ENCODE measurements at places on chromosomes 7 and 10.

- peak; percentile 48 for DNase-seq
Observed at GRCh38 chr7:134420424-134421125, 38.3 kb downstream of the AKR1B1 start.

GRCh38 chr10:22599636-22600228 lies 114.6 kb downstream of the PIP4K2A start:
- DNase-seq, result no peak

DNA sequence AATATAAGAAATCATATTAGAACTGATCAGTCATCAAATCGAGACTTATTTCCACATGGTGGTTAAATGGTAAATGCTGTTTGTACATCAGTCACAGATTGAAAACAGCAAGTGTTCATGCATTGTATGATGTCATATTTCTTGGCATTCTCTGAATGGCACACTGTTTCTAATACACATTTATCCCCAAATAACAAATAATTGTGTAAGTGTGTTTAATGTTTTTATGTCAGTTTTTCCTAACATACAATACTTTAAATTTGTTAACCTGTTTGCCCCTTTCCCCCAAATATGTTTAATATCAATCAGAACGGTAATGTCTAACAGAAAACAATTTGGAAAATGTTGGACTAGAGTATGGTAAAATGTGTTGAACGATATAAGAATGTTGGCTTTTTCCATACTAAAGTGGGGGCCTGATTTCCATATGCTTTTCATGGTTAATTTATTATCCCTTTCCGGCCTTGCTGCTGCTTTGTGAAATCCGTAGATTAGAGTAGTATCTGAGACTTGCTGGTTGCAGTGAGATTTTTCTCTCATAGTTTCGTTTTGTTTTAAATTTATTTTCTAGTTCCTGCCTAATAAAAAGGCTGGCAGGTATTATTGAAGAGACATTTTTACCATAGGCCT lies 23.7 kb downstream of the RAB18 start:
- peak; percentile 65 for DNase-seq

- DNase-seq, result no peak
Observed at GRCh38 chr7:147774461-147774860, 816.1 kb upstream of the C7orf33 start.

GRCh38 chr7:74483402-74484336 lies 30.0 kb downstream of the GTF2IRD1 start:
- no peak for DNase-seq

GRCh38 chr7:26858241-26858715 lies 6.1 kb downstream of the SKAP2 start:
- no peak for DNase-seq

DNA sequence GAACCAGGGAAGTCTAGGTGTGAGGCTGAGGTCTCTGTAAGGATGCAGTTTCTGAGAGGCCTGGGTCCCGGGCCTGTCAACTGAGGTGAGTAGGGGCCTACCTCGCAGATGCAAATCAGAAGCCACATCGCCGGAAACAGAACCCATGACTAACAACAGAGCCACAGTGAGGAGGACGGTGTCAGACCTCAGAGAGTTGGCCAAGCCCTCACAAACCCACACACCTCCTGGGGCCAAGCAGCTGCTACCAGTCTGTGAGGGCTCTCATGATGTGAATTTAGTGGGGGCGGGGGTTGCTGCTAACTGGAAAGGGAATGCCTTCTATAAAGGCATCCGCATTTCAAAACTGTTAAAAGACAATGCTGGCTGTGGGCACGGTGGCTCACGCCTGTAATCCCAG lies 103.0 kb downstream of the COBL start:
- no peak for DNase-seq

DNA sequence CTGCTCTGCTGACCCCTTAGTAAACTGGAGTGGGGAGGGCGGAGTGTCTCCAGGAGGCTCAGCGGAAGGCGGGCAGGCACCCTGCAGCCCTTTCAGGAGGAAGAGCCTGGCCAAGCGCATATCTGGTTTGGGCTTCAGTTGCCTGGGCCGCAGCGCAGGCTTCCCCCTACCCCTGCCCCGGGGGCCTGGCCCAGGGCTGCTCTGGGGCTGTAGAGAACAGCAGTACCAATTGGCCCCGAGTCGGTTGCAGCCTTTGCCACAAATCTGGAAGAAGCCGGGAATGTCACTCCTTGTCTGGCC lies 28.1 kb upstream of the JAKMIP3 start:
- no peak for DNase-seq

DNA sequence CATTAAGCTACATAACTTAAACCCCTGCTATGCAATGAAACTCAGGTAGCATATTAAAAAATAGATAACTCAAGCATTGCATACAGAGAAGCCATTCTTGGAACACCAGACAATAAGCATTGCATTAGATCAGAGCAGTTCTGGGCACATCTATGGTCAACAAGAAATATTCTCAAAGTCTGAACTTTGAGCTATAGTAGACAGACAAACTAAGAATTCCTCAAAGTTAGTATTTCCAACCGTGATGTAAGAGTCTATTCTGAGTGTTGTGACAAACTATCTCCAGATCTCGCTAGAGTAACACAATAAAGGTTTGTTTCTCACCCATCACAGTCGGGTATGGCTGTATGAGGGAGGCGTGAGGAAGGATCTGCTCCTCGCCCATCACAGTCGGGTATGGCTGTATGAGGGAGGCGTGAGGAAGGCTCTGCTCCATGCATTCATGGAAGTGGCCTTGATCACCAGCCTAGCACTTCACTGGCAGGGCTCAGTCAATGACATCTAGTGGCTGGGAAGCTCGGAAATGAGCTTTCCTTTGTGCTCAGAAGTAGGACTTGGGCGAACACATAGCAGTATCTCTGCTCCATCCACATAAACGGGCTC lies 61.6 kb upstream of the ANKRD1 start:
- DNase-seq, result no peak

- no peak for DNase-seq
Observed at GRCh38 chr10:91311601-91312381, 91.3 kb downstream of the PCGF5 start.

- peak; percentile 95 for DNase-seq
Observed at GRCh38 chr7:41696323-41696916, 6.5 kb downstream of the INHBA start.

DNA sequence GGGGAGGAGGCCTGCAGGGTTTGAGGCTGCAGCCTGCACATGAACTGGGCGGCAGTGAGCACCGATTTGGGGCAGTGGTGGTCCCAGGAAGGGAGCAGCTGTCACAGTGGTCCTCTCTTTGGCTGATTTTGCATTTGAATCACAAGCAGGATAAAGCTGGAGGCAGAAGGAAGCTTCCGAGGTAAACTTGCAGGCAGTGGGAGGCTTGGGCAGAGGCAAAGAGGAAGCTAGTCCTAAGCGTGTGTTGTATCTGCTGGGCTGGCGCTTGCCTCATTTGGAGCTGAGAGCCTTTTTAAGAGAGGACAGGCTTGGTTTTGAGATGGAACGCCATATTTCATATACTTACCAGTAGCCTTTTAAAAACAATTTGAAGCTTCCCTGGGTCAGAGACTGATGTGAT lies 177.2 kb upstream of the PODXL start:
- DNase-seq, result no peak

- no peak for DNase-seq
Observed at GRCh38 chr7:84629216-84629615, 434.6 kb upstream of the SEMA3A start.

DNA sequence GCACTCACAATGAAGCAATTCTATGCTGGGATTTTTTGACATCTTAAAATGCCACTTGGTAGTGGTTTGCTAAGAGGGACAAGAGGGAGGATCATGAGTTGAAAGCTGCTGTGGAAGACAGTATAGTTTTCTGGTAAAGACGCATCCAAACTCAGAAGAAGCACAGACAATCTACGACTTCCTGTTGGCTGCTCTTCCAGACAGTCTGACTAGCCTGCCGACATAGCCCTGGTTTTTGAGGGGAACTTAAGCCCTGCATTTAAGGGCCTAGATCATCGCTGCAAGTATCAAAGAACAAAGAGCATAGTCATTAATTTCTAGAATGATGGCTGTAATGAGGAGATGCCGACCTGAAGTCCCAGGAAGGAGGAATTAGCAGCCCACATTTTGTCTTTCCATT lies 99.9 kb upstream of the IKZF1 start:
- no peak for DNase-seq

GRCh38 chr7:16926283-16926682 lies 44.5 kb upstream of the AGR3 start:
- DNase-seq, result peak; percentile 38

DNA sequence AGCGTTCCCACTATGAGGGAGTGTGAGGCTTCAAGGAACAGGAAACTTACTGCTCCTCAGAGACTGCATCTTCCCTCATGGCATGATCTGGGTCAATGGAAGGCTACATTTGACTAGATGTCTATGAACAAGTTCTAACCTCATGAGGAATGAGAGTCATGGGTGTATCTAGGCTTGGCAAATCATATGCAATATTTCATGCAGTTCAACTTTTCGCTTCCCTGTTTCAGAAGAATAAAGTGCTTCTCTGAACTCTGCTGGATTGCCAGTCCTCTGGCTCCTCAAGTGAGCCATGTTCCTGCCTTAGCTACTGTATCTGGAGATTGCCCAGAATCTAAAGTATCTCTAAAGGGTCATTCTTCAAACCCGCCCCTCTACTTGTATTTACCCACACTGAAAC lies 54.3 kb upstream of the SEMA3A start:
- peak; percentile 40 for DNase-seq

GRCh38 chr7:127287133-127287532 lies 34.4 kb upstream of the GRM8 start:
- no peak for DNase-seq

DNA sequence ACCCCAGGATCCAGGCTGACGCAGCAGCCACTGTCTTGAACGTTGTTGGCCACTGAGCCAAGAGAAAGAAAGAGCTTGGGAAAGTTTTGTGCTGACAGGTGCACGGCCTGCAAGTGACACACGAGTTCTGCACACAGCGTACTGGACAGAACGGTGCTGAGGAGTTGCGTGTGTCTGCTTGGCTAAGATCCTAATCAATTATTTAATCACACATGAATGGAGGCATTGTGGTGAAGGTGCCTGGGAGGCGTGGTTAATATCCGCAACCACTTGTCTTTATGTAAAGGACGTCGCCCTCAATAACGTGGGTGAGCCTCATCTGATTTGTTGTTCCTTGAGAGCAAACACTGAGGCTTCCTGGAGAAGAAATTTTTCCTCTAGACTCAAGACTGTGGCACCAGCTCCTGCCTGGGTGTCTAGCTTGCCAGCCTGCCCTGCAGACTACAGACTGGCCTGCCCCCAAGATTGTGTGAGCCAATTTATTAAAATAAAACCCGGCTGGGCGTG lies 16.6 kb upstream of the GNA12 start:
- DNase-seq, result no peak

GRCh38 chr7:55005241-55005851 lies 13.5 kb upstream of the EGFR start:
- DNase-seq, result no peak

GRCh38 chr7:117048882-117049281 lies 95.6 kb downstream of the ST7 start:
- no peak for DNase-seq

GRCh38 chr7:71131256-71132126 lies 453 bp upstream of the GALNT17 start:
- peak; percentile 90 for DNase-seq

DNA sequence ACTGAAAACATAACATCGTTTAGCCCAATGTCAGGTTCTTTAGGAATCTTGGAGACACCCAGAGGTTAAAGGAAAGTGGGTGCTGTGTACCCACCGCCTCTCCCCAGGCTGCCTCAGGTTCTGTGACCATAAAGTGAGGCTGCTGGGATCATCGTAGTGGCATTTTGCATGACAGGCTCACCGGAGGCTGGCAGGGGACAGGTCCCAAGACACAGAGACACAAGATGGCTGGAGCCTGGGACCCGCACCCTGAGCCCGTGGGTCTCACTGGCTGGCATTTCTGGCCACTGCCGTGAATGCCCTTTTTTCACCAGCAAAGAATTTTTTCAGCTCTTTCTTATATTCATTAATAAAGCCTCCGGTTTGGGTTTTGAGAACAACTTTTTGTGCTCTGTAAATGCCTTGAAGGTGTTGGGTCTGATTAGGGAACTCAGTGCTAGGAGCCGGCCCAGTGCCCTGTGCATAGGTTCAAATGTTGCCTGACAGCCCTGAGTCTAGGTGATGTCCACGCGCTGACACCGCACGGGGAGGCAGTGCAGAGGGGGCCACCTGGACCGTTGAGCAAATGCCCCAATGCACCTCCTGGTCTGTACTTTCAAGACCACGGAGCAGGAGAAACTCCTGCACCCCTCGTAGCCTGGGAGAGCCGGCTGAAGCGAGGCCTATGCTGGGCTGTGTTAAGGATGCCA lies 130.0 kb downstream of the PAXIP1 start:
- DNase-seq, result no peak

DNA sequence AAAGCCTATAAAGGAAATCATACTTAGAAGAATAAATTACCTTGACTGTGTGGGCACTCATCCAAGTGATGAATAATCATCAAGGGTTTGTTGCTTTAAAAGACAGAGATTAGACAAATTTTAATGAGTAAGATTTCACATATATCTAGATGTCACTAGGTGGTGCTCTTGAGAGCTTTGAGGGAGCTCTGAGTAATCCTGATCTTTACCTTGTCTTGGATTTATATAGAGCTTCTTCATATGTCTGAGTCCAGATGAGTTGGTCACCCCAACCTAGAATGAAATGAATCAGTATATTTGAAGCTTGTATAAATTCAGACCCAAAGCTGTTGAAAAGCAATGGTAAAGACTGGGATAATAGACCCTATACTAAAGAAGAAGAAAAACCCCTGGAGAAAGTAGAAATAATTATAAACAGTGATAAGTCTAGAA lies 3.7 kb downstream of the AGR2 start:
- DNase-seq, result peak; percentile 48

DNA sequence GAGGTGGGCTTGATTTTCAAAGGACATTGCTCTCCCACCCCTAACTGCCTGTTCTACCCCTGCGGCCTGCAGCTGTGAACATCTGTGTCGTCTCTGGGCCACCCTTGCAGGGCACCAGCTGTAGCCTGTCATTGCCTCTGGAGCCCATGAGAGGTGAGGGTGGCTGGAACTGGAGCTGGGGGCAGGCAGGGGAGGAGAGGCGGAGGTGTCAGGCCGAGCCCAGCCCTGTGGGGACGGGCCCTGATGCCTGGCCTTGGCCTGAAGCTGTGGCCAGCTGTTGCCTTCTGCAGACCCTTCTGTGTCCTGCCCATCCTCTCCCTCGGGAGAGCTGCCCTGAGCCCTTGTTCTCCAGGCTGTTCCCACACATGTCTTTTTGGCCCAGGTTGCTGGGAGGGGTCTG lies 44.5 kb downstream of the PALD1 start:
- peak; percentile 69 for DNase-seq

GRCh38 chr10:6091630-6092029 lies 2.8 kb downstream of the RBM17 start:
- peak; percentile 30 for DNase-seq

DNA sequence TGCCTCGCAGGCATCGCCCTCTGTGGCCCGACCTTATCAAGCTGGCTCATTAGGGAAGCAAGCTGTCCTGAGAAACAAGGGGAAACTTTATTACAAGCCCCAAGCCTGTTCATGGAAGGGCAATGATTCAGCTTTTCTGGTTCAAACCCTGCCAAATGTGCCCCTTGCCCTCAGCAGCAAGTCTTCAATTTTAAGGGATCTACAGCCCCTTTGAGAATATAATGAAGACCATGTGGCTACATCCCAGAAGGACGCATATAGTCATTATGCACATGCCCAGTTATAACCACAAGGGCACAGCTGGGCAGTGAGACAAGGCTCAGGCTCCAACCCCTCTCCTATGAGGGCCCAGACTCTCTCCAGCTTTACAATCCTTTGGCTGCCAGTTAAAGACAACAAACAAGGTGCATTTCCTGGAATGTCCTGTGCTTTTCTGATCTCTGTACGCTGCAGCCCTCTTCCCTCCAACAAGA lies 56.7 kb downstream of the DDC start:
- no peak for DNase-seq
